Naive B cell (primary cell): ENCODE measurements at places on chromosomes 16 and 17. TPM values are rescaled to one million over a fixed set of nuclear protein-coding genes. Genes with fewer than 3 reads are reported as not detected.

GRCh38 chr16:84283314-84284153 is 11.1 kb upstream of the WFDC1 start:
- DNase-seq = no peak

- no peak for DNase-seq
These were observed 340.2 kb downstream of the HS3ST3B1 start for GRCh38 chr17:14641117-14641516.

- no peak for DNase-seq
These were observed 53.0 kb downstream of the PECAM1 start for GRCh38 chr17:64337676-64338075.

- DNase-seq = no peak
These were observed 11.7 kb downstream of the GPRC5B start for GRCh38 chr16:19872935-19873334.

DNA sequence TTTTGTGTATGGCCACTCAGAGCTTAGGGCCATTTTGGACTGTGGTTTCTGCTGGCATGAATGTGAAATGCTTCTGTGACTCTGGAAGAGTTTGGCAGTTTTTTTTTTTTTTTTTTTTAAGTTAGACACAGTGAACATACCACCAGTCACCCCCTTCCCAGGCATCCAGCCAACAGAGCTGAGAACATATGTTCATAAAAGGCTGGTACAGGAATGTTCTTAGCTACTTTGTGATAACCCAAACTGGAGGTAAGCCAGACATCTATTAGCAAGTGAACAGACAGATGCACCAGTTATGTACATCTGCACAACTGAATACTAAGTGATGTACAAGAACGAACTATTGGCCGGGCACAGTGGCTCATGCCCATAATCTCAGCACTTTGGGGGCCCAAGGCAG is 92.7 kb downstream of the ABCC1 start:
- no peak for DNase-seq

DNA sequence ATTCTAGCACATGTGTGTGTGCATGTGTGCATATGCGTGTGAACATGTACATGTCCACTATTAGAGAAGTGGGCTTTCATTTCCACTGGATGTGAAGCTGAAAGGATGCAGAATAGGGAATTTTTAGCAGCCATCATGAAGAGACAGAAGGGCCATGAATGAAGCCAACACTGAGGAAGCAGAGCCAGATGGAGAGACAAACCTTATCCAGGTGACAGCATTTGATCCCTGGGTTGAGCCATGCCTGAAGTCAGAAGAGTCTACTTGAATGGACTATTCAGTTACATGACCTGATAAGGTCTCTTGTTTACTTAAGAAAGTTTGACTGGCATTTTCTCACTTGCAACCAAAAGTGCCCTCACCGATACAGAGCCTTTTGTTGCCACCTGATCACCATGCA is 88.4 kb downstream of the ASIC2 start:
- no peak for DNase-seq

- no peak for DNase-seq
These were observed 27.2 kb downstream of the UNKL start for GRCh38 chr16:1387331-1387730.

- no peak for DNase-seq
These were observed 5.1 kb downstream of the KRT31 start for GRCh38 chr17:41392278-41392677.

DNA sequence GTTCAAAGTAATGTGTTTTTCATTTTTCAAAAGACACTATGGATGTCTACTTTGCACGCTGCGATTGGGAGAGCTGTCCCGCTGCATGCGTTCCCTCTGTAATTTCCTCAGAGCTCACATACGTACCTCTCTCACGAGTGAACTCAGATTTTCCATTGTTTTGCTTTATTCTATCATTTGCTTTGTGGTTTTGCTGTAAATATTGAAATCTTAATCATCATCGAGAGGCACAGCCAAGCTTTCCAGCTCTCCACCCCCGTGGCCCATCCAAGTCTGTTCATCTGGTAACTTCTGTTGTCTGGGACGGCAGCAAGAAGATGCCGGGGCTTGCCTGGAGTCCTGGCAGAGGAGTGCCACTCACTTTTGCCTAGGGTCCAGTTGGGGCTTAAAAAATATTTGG is 21.1 kb downstream of the TMC6 start:
- DNase-seq = no peak

SMIM36 gene
- not detected for polyA plus RNA-seq

LYRM1 gene
- polyA plus RNA-seq = 54.9 TPM

TMEM238L gene
- not detected for polyA plus RNA-seq

TMEM256 gene
- 87.5 TPM for polyA plus RNA-seq

SECTM1 gene
- polyA plus RNA-seq = 2.2 TPM
